Activated CD4-positive, alpha-beta memory T cell treated with anti-CD3 and anti-CD28 coated beads, Interleukin-2, amount 10 ng/mL, durations not matched to agents 7 days and 5 days (primary cell): ENCODE measurements at places on chromosomes 7 and 10.

DNA sequence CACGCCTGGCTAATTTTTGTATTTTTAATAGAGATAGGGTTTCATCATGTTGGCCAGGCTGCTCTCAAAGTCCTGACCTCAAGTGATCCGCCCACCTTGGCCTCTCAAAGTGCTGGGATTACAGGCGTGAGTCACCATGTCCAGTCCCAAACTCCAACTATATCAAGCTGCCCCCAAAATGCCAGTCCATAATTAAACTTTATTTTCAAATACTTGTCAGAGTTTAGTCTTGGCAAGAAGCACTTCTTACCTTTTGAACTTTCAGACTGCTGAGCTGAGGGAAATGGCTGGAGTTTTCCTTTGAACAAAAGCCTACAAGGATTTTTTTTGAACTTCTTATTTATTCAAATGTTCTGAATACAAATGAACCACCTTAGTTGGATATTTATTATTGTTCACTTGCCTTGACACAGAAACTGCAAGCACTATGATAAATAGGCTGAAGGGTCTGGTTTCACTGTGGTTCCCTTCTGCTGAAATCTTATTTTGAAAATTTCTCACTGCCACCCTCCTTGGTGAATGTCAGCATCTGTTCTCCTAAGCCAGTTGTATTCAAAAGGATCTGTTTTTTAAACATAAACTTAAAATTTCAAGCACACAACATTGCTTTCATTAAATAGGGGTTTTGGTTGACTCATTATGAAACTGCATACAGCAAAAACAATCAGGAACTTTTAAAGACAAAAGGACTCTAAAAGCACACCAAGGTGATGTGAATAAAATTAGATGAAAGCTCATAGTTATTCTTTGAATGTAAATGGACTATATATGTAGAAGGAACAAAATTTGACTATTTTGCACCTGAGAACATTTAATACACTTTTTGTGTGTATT lies 101.7 kb upstream of the SLC26A5 start:
- DNase-seq = no peak
- peaks cover 2% of the 10 kb centered on the region for H3K4me1 ChIP-seq
- H3K27ac ChIP-seq = no peak overlapping the region
- H3K36me3 ChIP-seq = no peaks in the 10 kb centered on the region
- H3K4me3 ChIP-seq = no peak overlapping the region

DNA sequence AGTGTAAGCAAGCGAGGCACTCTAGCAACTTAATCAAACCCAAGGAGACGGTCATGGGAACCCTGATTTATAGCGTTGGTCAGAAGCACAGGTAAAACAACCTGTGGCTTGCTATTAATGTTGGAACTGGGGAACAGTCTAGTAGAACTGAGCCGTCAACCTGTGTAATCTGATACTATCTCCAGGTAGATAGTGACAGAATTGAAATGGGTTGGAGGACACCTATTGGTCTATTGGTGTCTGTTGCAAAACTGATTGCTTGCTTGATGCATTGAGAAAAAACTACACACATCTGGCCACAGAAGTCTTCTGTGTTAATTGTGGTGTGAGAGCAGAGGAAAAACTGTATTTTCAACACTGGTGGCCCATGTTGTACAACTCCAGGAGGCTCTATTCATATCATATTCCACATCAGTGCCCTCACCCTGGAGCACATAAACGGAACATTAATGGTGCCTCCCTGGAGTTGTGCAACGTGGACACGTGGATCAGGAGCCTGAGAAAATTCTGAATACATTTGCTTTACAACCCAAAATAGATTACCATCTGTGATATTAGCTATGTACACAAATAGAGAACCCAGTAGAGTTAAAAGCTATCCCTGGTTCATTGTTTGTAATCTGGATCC lies 112.2 kb downstream of the MYO3A start:
- H3K27ac ChIP-seq = no peak overlapping the region
- H3K4me1 ChIP-seq = no peaks in the 10 kb centered on the region
- no peak for DNase-seq
- no peaks in the 10 kb centered on the region for H3K27me3 ChIP-seq
- H3K4me3 ChIP-seq = no peak overlapping the region
- H3K36me3 ChIP-seq = no peaks in the 10 kb centered on the region

- no peak for DNase-seq
- no peaks in the 10 kb centered on the region for H3K36me3 ChIP-seq
- H3K27me3 ChIP-seq = no peaks in the 10 kb centered on the region
These were observed 278.7 kb upstream of the KLF6 start for GRCh38 chr10:4063717-4064116.

DNA sequence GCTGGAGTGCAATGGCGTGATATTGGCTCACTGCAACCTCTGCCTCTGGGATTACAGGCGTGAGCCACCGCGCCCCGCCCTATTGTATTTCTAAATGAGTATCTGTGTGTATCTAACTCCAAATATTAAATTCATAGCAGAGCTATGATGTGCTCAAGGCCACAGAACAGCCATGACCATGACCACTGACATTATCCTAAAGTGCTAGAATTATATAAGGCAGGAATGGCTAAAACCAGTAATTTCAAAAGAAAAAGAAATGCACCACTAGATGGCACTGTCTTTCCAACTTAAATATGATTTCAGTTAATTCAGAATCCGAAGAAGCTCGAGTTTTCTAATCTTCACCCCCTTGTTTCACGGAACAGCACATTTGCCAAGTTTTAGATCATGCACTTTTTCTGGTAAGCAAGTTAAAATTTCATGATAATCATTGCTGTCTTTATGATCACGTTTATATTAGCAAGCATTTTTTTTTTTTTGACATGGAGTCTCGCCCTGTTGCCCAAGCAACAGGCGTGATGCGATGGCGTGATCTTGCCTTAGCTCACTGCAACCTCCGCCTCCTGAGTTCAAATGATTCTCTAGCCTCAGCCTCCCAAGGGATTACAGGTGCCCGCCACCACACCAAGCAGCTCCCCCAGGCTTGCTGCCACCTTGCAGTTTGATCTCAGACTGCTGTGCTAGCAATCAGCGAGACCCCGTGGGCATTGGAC lies 65.3 kb downstream of the OR13A1 start:
- peaks cover 20% of the 10 kb centered on the region for H3K27me3 ChIP-seq
- H3K27ac ChIP-seq = no peak overlapping the region
- DNase-seq = no peak
- no peaks in the 10 kb centered on the region for H3K36me3 ChIP-seq
- H3K4me3 ChIP-seq = peak overlapping the region; percentile 42

- no peak for DNase-seq
- no peaks in the 10 kb centered on the region for H3K36me3 ChIP-seq
- H3K27ac ChIP-seq = no peak overlapping the region
- H3K4me3 ChIP-seq = no peak overlapping the region
- H3K27me3 ChIP-seq = peaks cover 27% of the 10 kb centered on the region
These were observed 165.5 kb downstream of the TCF7L2 start for GRCh38 chr10:113115556-113115955.

DNA sequence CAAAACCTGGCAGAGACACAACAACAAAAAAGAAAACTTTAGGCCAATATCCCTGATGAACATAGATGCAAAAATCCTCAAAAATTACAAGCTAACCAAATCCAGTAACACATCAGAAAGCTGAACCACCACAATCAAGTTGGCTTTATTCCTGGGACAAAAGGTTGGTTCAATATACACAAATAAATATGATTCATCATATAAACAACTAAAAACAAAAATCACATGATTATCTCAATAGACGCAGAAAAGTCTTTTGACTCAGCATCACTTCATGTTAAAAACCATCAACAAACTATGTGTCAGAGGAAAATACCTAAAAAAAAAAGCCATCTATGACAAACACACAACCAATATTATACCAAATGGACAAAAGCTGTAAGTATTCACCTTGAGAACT lies 283.5 kb downstream of the THSD7A start:
- H3K27me3 ChIP-seq = no peaks in the 10 kb centered on the region
- no peaks in the 10 kb centered on the region for H3K4me1 ChIP-seq
- H3K36me3 ChIP-seq = no peaks in the 10 kb centered on the region
- no peak overlapping the region for H3K4me3 ChIP-seq
- no peak for DNase-seq

- DNase-seq = no peak
- no peak overlapping the region for H3K27ac ChIP-seq
- no peaks in the 10 kb centered on the region for H3K27me3 ChIP-seq
- no peak overlapping the region for H3K4me3 ChIP-seq
These were observed 1172.6 kb upstream of the CELF2 start for GRCh38 chr10:9845075-9845474.

- no peaks in the 10 kb centered on the region for H3K27me3 ChIP-seq
- no peak overlapping the region for H3K4me3 ChIP-seq
- peaks cover 74% of the 10 kb centered on the region for H3K36me3 ChIP-seq
- peaks cover 87% of the 10 kb centered on the region for H3K4me1 ChIP-seq
These were observed 14.4 kb upstream of the GSTK1 start for GRCh38 chr7:143248761-143249354.

GRCh38 chr7:26440233-26441001 lies 148.8 kb downstream of the SNX10 start:
- H3K27ac ChIP-seq = no peak overlapping the region
- H3K27me3 ChIP-seq = peaks cover 12% of the 10 kb centered on the region
- DNase-seq = no peak
- no peak overlapping the region for H3K4me3 ChIP-seq
- H3K4me1 ChIP-seq = no peaks in the 10 kb centered on the region

DNA sequence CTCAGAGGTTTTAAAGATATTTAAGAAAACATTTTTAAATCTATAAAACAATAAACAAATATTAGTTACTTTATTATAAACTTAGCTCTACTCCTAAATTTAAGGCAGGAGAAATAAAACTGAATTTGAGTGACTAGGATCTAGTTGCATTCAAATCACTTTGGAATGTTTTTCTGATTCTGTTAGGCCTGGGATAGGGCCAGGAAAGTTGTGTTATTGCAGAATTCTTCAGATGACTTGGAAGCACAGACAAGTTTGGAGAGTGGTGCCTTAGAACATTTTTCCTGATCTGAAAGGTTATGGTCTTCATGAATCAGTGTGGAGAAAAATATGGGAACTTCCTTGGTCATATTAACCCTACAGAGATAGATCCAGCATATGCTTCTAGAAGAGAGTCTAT lies 15.6 kb upstream of the SLC25A13 start:
- peaks cover 13% of the 10 kb centered on the region for H3K27me3 ChIP-seq
- H3K4me3 ChIP-seq = no peak overlapping the region
- no peaks in the 10 kb centered on the region for H3K4me1 ChIP-seq
- no peaks in the 10 kb centered on the region for H3K36me3 ChIP-seq
- DNase-seq = no peak
- H3K27ac ChIP-seq = no peak overlapping the region

- H3K4me1 ChIP-seq = no peaks in the 10 kb centered on the region
- no peaks in the 10 kb centered on the region for H3K27me3 ChIP-seq
- DNase-seq = no peak
These were observed 340.2 kb downstream of the KCNMA1 start for GRCh38 chr10:77297393-77297739.

DNA sequence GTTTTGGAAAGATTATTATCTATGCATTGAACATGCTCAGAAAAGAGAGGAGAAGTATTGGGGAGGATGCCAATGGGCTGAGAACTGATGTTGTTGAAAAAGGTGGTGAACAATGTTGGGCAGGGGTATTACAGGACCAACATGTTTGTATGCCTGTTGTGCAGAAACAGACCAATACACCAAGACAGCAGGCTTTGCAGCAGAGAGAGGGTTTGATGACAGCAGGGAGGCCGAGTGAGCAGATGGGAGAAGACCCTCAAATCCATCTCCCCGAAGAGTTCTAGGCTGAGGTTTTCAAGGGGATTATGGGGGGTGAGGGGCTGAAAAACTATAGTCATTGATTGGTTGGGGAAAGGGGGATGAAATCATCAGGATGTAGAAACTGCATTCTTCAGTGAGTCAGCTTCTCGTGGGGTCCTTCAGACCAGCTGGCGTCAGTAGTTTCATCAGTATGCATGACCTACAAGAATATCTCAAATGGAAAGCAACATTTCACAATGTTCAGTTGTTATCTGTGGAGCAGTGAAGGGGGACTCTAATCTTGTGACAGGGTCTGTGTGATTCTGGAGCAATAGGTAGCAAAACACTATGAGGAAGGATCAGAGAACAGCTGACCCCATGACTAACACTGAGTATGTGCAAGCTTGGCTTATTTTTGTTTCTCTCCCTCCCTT lies 167.8 kb downstream of the BAMBI start:
- no peak overlapping the region for H3K4me3 ChIP-seq
- no peak overlapping the region for H3K27ac ChIP-seq
- DNase-seq = no peak
- no peaks in the 10 kb centered on the region for H3K36me3 ChIP-seq

- H3K4me1 ChIP-seq = peaks cover 2% of the 10 kb centered on the region
- H3K27ac ChIP-seq = no peak overlapping the region
- no peak for DNase-seq
- no peaks in the 10 kb centered on the region for H3K27me3 ChIP-seq
- no peak overlapping the region for H3K4me3 ChIP-seq
- H3K36me3 ChIP-seq = no peaks in the 10 kb centered on the region
These were observed 26.3 kb upstream of the ITGB8 start for GRCh38 chr7:20304366-20304765.

GRCh38 chr7:155846156-155846555 lies 33.9 kb upstream of the SHH start:
- no peaks in the 10 kb centered on the region for H3K27me3 ChIP-seq
- no peak for DNase-seq
- no peaks in the 10 kb centered on the region for H3K4me1 ChIP-seq
- H3K36me3 ChIP-seq = no peaks in the 10 kb centered on the region
- H3K27ac ChIP-seq = no peak overlapping the region

DNA sequence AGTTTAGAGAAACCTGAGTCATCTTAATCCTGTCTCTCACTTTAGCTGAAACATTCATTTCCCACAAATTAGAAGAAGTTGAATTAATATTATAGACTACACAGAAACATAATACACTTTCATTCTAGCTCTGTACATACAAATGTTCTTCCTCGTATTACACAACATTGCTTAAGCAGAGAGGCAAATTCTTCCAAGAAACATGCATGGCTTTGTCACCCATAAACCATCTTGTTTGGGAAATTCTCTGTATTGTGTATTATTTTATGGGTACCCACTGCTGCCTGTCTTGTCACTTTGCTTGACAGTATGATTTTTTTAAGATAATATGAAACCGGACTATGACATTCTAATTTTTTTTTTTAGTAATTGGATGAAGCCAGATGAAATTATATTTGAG lies 104.0 kb downstream of the SRI start:
- H3K27ac ChIP-seq = no peak overlapping the region
- no peak for DNase-seq
- no peaks in the 10 kb centered on the region for H3K4me1 ChIP-seq
- H3K27me3 ChIP-seq = no peaks in the 10 kb centered on the region
- H3K36me3 ChIP-seq = no peaks in the 10 kb centered on the region

GRCh38 chr10:119496273-119496672 lies 46.2 kb downstream of the RGS10 start:
- peaks cover 30% of the 10 kb centered on the region for H3K36me3 ChIP-seq
- no peak overlapping the region for H3K4me3 ChIP-seq
- no peak overlapping the region for H3K27ac ChIP-seq
- DNase-seq = peak; percentile 22

GRCh38 chr10:129851941-129852640 lies 112.0 kb downstream of the EBF3 start:
- no peak overlapping the region for H3K4me3 ChIP-seq
- H3K27me3 ChIP-seq = no peaks in the 10 kb centered on the region
- no peaks in the 10 kb centered on the region for H3K4me1 ChIP-seq
- H3K36me3 ChIP-seq = no peaks in the 10 kb centered on the region

GRCh38 chr10:14782691-14783363 lies 8.1 kb upstream of the FAM107B start:
- H3K27me3 ChIP-seq = no peaks in the 10 kb centered on the region
- peaks cover 3% of the 10 kb centered on the region for H3K36me3 ChIP-seq
- no peak overlapping the region for H3K27ac ChIP-seq
- H3K4me1 ChIP-seq = peaks cover 3% of the 10 kb centered on the region
- DNase-seq = no peak
